ENCODE measurements at places on chromosomes 13 and 19. TPM values are rescaled to one million over a fixed set of nuclear protein-coding genes. Genes with fewer than 3 reads are reported as not detected.

- H3K4me1 ChIP-seq = peaks cover 15% of the 10 kb centered on the region
- DNase-seq = no peak
- no peak overlapping the region for H3K27ac ChIP-seq
These were observed 1.1 kb downstream of the NAXD start for GRCh38 chr13:110616103-110617101.

DNA sequence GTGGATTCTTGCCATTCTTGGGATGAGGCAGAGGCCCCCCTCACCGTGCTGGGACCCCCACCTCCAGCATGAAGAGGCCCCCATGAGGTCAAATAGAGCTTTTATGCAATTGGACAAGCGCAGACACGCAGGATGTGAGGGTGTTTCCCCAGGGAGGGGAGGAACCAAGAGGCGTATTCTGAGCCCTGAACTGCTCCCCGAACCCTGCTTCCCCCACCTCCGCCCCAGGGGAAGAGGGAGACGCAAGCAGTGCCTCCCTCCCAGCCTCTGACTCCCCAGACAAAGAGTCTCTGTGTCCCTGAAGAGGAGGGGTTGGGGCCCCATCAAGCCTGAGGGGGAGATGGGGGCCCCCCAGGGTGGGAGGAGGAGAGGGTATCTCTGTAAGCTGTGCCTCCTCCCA is 1.3 kb upstream of the RDH8 start:
- H3K4me1 ChIP-seq = peaks cover 4% of the 10 kb centered on the region
- no peak for DNase-seq
- H3K4me3 ChIP-seq = no peak overlapping the region
- peaks cover 22% of the 10 kb centered on the region for H3K27me3 ChIP-seq

GRCh38 chr13:68872338-68872737 is 1235.3 kb upstream of the ATXN8OS start:
- no peaks in the 10 kb centered on the region for H3K27me3 ChIP-seq
- no peaks in the 10 kb centered on the region for H3K36me3 ChIP-seq
- no peak overlapping the region for H3K27ac ChIP-seq
- H3K4me3 ChIP-seq = no peak overlapping the region
- H3K4me1 ChIP-seq = no peaks in the 10 kb centered on the region

DNA sequence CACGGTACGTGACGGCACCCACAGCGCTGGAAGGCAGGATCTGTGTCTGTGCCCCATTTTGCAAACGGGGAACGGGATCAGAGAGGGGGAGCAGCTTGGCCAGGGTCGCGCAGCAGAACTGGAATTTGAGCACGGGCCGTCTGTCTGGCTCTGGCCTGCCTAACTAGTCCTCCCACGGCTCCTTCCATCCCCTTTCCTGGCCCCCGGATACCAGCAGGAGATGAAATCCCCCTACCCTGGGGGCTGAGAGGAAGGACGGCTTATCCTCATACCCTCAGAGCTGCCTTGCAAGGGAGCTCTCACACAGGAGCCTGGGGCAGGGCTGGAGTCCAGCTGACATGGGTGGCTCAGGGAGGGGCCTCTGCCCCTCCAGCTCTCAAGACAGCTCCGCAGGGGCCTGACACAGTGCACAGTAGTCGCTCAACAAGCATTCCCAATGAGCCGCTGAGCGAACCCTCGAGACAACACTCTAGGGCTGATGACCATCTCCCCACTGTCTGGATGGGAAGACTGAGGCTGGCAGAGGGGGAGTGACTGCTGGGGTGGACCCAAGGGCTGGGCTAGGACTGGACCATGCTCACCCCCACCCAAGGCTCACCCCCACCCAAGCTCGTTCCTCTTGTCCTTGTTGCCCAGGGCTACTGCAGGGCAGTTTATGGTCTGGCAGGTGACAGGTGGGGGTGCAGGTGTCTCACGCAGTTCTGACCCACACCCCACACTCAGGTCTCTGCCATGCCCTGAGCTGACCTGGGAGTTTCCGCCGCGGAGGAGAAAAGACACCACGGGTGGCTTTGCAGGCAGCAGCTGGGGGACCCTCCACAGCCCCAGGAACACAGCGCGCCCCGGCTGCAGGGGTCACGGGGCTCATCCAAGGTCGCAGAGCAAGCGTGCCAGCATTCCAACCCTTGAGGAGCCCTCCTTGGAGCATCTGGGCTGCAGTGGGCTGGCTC is 4.0 kb downstream of the ZBTB7A start:
- DNase-seq = no peak
- H3K36me3 ChIP-seq = peaks cover 28% of the 10 kb centered on the region
- no peak overlapping the region for H3K27ac ChIP-seq
- no peaks in the 10 kb centered on the region for H3K27me3 ChIP-seq

- no peaks in the 10 kb centered on the region for H3K27me3 ChIP-seq
- no peak overlapping the region for H3K4me3 ChIP-seq
- no peak overlapping the region for H3K27ac ChIP-seq
- DNase-seq = no peak
- H3K36me3 ChIP-seq = peaks cover 22% of the 10 kb centered on the region
These were observed 27.0 kb downstream of the ZMYM5 start for GRCh38 chr13:19836472-19836871.

DNA sequence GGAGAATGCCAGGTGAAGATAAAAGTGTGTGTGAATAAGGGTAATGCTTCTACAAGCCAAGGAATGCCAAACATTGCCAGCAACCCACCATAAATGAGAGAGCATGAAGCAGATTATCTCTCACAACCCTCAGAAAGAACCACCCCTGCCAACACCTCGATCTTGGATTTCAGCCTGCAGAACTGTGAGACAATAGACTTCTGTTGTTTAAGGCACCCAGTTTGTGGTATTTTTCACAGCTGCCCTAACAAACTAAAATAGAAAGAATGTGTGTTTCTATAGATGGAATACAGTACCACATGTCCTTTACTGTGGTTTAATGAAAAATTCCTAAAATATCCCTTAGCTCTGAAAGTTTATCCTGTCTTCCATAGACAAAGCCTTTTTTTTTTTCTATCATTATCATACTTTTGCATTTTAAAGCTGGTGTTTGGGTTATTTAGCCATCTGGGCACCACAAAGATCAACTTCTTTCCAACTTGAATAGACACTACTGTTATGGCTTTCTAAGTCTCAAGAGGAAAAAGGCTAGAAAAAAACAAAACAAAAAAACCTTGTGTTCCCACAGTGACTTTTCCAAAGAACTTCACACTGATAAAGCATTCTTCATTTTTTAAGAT is 505.6 kb downstream of the KCTD12 start:
- no peak overlapping the region for H3K4me3 ChIP-seq
- DNase-seq = no peak
- no peaks in the 10 kb centered on the region for H3K27me3 ChIP-seq
- no peaks in the 10 kb centered on the region for H3K36me3 ChIP-seq

- no peak for DNase-seq
- H3K27ac ChIP-seq = no peak overlapping the region
- H3K27me3 ChIP-seq = peaks cover 11% of the 10 kb centered on the region
- H3K4me3 ChIP-seq = no peak overlapping the region
- no peaks in the 10 kb centered on the region for H3K4me1 ChIP-seq
These were observed 6.1 kb upstream of the LILRA5 start for GRCh38 chr19:54319049-54319448.

- no peaks in the 10 kb centered on the region for H3K27me3 ChIP-seq
- H3K4me1 ChIP-seq = no peaks in the 10 kb centered on the region
- no peak overlapping the region for H3K4me3 ChIP-seq
- no peak for DNase-seq
- H3K27ac ChIP-seq = no peak overlapping the region
These were observed 8.4 kb upstream of the KLK14 start for GRCh38 chr19:51091126-51091525.

DNA sequence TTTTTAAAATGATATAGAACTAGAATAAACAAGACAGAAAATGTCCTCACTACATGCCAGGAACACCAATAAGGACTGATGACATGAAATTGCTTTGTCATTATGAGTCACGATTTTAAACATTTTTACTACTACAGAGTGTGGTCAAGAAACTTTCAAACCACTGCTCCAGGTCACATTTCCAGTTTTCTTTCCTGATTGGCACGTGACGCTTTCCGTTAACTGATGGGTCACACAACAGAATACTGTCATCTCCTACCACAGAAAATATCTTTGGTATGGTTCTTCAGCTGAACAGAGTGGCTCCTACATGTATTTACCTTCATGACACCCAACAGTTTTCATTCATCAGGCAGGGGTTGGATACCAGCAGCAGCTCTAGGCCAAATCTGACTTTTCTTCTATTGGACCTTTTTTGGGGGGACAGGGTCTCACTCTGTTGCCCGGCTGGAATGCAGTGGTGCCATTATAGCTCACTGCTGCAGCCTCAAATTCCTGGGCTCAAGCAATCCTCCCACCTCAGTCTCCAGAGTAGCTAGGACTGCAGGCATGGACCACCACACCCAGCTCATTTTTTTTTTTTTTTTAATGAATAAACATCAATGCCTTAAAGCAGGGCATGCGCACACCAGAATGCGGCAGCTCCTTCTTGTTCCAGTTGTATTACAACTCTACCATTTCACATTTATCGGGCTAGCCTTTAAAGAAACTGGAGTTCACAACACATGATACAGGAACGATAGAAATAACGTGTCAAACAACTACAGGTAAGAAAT is 147.4 kb downstream of the RNF17 start:
- no peak overlapping the region for H3K27ac ChIP-seq
- H3K27me3 ChIP-seq = no peaks in the 10 kb centered on the region
- H3K36me3 ChIP-seq = peaks cover 15% of the 10 kb centered on the region
- no peak for DNase-seq

DNA sequence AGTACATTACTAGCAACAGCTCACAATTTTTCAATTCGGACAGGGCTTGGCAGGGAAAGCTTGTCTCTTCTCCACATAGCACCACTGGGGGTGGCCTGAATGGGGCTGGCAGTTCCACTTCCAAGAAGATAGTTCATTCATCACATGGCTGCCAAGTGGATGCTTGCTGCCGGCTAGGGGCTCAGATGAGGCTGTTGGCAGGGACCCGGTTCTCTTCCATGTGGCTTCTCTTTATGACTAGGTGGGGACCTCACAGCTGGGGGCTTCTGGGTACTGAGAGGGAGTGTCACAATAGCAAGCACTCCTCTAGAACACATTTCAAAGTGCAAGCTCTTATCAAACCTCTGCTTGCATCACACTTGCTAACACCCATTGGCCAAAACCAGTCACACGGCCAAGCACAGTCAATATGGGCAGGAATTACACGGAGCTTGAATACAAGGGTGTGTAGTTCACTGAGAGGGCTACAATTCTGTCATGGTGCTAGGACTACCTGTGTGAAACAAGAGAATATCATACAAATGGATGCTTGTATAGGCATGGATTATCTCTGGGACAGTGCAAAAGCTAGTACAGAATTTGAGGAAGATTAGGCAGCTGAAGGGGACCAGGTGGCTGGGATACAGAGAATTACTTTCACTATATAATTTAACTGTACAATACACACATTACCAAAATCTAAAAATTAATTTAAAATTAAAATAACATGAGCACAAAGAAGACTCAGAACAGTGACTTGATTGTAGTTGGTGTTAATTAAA is 32.3 kb downstream of the ATP7B start:
- DNase-seq = no peak
- H3K4me3 ChIP-seq = no peak overlapping the region
- no peak overlapping the region for H3K27ac ChIP-seq

DNA sequence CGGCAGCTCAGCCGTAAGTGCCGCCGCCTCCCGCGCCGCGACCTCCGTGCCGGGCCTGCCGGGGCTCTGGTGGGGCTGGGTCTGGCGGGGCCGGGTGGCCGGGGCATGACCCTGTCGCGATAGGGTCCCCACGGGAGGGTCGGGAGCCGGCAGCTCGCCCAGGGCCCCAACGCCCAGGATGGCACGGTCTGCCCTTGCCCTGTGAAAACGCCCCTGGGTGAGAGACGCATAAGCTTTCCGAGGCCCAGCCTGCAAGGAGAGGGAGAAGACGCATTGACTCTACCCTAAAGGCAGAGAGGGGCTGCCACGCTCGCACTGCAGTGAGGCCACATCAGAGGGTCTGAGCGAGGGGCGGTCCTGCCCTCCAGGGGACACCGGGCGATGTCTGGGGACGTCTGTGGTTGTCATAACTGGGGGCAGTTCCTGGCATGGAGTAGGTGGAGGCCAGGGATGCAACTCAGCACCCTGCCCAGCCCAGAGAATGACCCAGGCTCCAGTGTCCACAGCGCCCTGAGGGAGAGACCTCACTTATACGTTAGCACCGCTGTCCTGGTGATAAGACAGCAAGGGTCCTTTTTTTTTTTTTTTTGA is 539 bp downstream of the ZNF554 start:
- peaks cover 6% of the 10 kb centered on the region for H3K4me1 ChIP-seq
- no peaks in the 10 kb centered on the region for H3K27me3 ChIP-seq
- H3K4me3 ChIP-seq = peak overlapping the region; percentile 70
- H3K36me3 ChIP-seq = peaks cover 1% of the 10 kb centered on the region
- no peak for DNase-seq
- no peak overlapping the region for H3K27ac ChIP-seq

- H3K4me1 ChIP-seq = no peaks in the 10 kb centered on the region
- H3K4me3 ChIP-seq = no peak overlapping the region
- DNase-seq = no peak
- H3K27ac ChIP-seq = no peak overlapping the region
- H3K36me3 ChIP-seq = no peaks in the 10 kb centered on the region
- peaks cover 5% of the 10 kb centered on the region for H3K27me3 ChIP-seq
These were observed 29.1 kb upstream of the IGFL4 start for GRCh38 chr19:46069806-46070341.

GRCh38 chr19:10501971-10502523 is 1.1 kb downstream of the KEAP1 start:
- DNase-seq = no peak
- peaks cover 14% of the 10 kb centered on the region for H3K4me1 ChIP-seq
- H3K36me3 ChIP-seq = peaks cover 20% of the 10 kb centered on the region
- peaks cover 7% of the 10 kb centered on the region for H3K27me3 ChIP-seq

DNA sequence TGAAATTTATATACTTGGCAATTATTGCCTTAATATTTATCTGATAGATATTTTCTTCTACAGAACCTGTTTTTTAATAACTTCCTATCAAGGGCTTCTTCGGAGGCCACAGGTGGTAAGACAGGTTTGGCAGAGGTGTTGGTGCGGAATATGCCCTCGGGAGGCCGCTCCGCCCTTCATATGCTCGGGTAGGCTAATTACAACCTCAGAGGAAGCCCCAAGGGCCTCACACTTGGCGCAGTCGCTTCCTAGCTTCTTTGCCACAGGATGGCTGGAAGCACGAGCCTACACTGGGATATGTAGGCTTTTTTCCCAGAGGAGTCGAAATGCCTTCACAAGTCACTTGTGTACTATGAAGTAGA is 68.8 kb downstream of the LMO7 start:
- no peaks in the 10 kb centered on the region for H3K36me3 ChIP-seq
- DNase-seq = no peak
- no peak overlapping the region for H3K4me3 ChIP-seq
- H3K4me1 ChIP-seq = no peaks in the 10 kb centered on the region
- no peaks in the 10 kb centered on the region for H3K27me3 ChIP-seq

SIGLEC12 gene
- 1.1 TPM for polyA plus RNA-seq

MYH14 gene
- 16.2 TPM for polyA plus RNA-seq

UFM1 gene
- 50.4 TPM for polyA plus RNA-seq

UPK1A gene
- 0.94 TPM for polyA plus RNA-seq

S1PR4 gene
- polyA plus RNA-seq = 18.6 TPM

EFNA2 gene
- 0.21 TPM for polyA plus RNA-seq

All from thymus (tissue), 14 donors.